ENCODE measurements at places on chromosomes 2 and 18.

DNA sequence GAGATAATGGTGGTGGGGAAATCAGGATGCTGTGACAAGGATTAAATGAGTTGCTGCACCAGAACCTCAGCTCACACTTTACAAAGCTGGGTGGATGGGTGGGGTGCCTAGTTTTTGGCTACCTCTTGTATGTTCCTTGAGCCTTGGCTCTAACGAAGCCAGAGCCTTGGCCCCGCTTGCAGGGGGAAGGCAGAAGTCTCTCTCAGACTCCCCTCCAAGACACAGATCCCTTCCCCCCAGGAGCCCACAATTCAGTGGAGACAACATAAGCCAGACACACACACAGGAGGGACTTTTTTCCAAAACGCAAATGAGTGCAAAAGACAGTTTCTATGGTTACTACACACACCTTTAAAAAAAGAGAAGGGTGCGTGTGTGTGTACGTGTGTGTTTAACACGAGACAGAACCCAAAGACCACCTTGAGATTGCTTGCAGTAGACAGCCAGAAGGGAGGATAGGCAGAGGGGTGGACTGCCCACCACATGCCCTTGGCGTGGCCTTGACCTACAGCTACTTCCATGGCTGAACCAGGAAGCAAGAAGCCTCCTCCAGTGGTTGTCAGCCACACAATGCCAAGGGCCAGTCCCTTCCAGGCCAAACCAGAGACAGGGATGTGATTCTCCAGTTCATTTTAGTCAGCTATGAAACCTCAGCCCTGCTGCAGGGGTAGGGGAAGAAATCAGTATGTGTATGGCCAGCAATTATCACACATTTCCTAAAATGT is 70.3 kb downstream of the BCL2L11 start:
- DNase-seq, result no peak

DNA sequence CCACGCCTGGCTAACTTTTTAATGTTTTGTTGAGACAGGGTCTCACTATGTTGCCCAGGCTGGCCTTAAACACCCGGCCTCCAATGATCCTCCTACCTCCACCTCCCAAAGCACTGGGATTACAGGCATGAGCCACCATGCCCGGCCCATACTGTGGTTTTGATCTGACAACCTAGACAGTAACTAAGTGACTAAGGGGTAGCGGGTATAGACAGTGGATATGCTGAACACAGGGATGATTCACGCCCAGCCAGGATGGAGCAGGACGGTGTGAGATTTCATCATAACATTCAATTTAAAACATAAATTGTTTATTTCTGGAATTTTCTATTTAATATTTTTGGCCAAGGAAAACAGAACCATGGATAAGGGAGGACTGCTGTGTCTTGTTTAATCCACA is 36.0 kb upstream of the YPEL5 start:
- DNase-seq, result no peak

- no peak for DNase-seq
Measured at GRCh38 chr2:142980246-142981068, 103.0 kb downstream of the KYNU start.

DNA sequence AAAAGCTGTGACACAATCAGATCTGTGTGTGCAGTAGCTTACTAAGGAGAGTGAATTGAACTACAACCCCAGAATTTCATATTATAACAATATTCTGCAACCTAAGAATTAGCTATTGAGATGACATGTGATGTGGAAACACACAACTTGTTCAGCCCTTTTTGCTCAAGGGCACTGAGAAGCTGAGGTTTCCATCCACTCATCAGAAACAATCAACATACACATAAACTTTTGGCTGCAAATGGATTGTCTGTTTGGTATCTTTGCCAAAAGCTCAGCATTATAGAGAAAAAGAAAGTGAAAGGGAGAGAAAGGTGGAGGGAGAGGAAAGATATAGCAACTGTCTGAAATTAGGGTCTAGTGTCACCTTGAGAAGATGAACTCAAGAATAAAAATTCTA is 117.2 kb upstream of the KLF7 start:
- no peak for DNase-seq

DNA sequence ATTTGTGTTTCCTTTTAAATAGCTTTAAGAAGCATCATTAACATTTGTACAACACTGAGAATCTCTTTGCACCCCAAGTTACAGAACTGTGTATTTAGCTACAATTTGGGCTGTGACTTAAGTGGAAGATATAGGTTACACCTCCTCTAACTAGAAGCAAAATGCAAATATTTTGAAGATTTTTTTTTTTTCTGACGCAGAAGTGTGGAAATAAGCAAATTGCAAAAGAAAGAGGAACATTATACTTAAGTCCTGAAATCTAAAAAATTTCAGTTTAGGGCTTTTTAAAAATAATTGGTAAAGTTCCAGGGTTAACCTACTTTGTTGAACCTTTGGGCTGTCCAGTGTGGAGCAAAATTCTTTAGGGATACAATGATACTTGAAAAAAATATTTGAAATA is 41.4 kb upstream of the RBMS1 start:
- DNase-seq, result no peak
